Spinal cord (tissue), 10 donors: ENCODE measurements at places on chromosomes 1 and 21.

DNA sequence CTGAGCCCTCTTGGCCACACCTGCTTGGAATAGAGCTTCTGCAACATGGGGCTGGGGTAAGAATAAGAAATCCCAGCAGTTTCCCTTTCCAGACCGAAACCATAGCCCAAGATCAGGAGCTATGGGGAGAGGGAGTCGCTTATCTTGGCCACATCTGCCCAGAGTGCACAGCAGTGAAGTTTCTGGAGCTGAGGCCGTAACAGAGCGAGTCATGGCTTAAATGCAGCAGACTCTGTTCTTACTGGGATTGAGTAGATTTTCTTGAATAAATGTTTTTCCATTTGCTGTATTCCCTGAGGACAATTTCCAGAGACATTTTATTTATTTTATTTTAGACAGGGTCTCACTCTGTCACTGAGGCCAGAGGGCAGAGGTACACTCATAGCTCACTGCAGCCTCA, 33.5 kb downstream of the CFAP57 start:
- no peak for DNase-seq

- no peak for DNase-seq
Observed at GRCh38 chr1:235642011-235642942, 7.3 kb downstream of the GNG4 start.

DNA sequence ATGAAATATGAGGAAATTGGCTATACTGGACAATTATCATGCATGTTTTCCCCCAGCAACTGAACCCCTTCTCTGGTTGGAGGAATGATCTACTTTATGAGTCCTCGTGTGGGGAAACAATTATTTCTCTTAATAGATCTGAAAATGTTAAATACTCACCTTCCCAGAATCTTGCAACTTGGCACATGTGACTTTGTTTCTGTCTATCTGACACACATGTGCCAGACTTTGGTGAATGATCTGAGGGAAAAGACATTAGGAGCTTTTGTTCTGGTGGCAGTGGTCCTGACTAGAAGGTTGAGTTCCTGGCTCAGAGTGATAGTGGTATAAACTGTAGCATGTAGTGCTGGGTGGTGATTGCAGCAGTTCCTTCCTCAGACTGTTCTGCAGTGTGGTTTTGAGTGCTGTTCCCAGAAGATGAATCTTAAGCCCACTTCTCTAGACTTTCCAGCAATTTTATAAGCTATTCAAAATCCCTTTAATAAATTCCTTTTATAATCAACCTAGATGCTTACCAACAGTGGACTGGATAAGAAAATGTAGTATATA, 59.3 kb upstream of the B3GALNT2 start:
- no peak for DNase-seq

GRCh38 chr1:18190598-18190997, 83.0 kb downstream of the IGSF21 start:
- DNase-seq: no peak
